ENCODE measurements at places on chromosomes 2 and 18. TPM values are rescaled to one million over a fixed set of nuclear protein-coding genes. Genes with fewer than 3 reads are reported as not detected.

DNA sequence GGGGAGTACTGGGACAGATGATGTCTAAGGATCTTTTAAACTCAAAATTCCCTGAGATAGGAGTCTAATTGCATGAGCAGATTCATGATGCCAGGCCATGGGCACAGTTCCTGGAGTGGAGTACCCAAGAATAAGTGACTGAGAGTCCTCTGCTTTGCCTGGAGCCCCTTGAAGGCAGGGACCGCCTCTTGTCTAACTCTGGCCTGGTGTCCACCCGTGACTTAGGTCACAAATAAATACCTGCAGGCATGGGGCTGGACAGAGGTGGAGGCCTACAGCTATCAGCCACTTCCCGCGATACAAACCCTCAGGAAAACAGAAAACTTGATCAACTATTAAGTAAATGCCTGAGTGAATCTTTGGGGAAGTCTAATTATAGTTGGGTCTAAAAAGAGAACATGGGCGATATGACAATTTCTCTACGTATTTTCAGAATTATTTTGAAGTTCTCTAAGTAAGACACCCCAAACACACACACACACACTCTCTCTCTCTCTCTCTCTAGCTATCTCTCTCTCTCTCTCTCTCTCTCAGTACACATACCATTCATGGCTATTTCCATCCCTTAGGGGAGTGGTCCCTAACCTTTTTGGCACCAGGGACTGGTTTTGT lies 1.8 kb upstream of the WIPF1 start:
- no peaks in the 10 kb centered on the region for H3K36me3 ChIP-seq
- H3K4me1 ChIP-seq, result peaks cover 26% of the 10 kb centered on the region
- H3K27me3 ChIP-seq, result no peaks in the 10 kb centered on the region
- no peak for DNase-seq
- H3K4me3 ChIP-seq, result peak overlapping the region; percentile 24
- peak overlapping the region; percentile 95 for H3K27ac ChIP-seq

DNA sequence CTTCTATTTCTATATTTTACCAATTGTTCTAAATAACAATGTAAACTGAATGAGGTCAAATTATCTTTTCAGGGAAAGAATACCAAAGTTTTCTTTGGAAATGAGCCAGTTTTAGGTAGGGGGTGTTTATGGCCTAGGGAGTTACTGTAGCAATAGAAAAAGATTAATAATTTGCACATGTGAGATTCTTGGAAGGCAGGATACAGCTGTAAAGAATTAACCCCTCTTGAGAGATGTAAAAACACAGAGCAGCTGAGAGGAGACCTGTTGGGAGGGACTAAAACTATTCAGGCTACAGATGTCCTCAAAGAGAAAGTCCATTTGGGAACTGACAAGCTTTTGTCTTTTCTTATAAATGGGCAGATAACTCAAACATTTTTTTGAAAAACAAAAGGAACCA lies 182.2 kb downstream of the FIGN start:
- H3K4me1 ChIP-seq, result no peaks in the 10 kb centered on the region
- no peaks in the 10 kb centered on the region for H3K36me3 ChIP-seq
- no peak for DNase-seq

GRCh38 chr2:73451263-73451972 lies 65.8 kb downstream of the ALMS1 start:
- H3K36me3 ChIP-seq, result peaks cover 1% of the 10 kb centered on the region
- peak; percentile 51 for DNase-seq
- no peaks in the 10 kb centered on the region for H3K27me3 ChIP-seq
- H3K4me1 ChIP-seq, result peaks cover 18% of the 10 kb centered on the region

DNA sequence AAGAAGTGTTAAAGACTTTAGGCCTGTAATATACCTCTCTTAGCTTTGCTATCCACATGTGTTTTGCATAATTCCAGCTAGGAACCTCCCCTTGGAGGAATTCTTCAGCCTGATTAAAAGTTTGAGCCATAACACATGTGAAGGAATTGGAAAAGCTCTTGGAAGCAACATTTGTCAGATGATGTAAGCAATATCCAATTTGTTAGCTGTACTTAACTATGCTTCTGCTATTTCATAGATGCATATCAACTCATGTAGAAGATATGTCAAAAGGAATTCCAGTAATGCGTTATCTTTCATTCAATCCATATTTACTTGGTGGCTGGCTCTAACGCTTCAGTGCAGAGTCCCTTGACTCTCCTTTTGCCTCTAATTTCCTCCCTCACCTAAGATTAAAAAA lies 46.2 kb downstream of the PKP4 start:
- H3K4me3 ChIP-seq, result no peak overlapping the region
- no peak overlapping the region for H3K27ac ChIP-seq
- H3K4me1 ChIP-seq, result no peaks in the 10 kb centered on the region
- no peaks in the 10 kb centered on the region for H3K36me3 ChIP-seq
- H3K27me3 ChIP-seq, result no peaks in the 10 kb centered on the region

GRCh38 chr2:207135801-207136457 lies 29.8 kb downstream of the KLF7 start:
- no peaks in the 10 kb centered on the region for H3K36me3 ChIP-seq
- no peak for DNase-seq
- H3K4me1 ChIP-seq, result peaks cover 2% of the 10 kb centered on the region
- no peak overlapping the region for H3K4me3 ChIP-seq

DNA sequence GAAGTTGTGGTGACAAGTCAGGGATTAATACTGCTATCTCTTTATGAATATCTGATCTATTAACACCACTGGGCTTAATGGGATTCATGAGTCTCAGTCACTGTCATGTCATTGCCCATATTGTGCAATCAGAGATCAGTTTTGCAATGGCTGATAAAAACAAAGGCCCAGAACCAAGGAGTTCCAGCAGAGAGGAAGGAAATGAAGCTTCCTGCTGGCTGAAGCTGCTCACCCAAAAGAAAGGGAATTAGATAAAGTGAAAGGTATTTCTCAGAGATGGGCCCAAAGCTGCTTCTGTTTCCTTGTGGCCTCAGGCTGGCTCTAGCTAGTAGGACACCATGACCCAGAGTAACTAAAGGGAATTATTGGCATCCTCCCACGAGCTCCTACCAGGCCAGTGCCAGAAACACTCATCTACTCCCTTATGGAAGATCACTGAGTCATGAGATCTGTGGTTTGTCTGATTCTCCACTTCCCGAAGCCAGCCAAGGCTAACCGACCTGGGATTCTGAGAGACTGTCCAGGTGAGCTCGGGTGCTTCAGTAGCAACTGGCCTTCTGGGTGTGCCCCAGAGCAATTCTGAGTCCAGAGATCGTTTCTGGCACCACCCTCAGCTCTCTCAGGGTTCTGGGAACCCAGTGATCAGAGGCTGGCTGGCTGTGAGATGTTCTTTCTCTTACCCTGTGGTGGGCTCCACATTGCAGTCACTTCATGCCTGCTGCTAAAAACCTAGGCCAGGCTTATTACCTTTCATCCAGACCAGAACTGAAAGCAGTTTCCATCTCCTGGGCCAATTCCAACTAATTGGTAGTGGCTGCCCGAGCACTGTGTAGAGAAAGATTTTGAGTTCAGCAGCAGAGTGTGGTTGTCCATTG lies 129.5 kb upstream of the PELI1 start:
- no peaks in the 10 kb centered on the region for H3K27me3 ChIP-seq
- H3K27ac ChIP-seq, result no peak overlapping the region
- H3K36me3 ChIP-seq, result no peaks in the 10 kb centered on the region
- H3K4me1 ChIP-seq, result no peaks in the 10 kb centered on the region
- no peak overlapping the region for H3K4me3 ChIP-seq
- DNase-seq, result no peak

DNA sequence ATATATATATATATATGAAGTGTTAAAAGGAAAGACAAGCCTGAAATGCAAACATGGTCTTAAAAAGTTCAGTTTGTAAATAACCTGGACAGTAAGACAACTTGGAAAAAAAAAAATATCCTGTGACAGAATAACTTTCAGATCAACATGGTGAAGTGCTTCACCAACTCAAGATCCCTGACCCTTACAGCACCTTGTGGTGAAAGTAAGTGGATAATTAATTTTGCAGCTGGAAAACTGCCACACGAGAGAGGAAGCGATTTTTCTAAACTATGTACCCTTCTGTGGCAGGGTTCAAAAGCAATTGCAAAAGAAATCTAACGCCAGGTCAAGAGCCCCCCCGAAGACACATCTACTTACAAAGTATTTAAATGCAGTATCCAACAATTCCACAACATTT lies 95.8 kb downstream of the PAX3 start:
- H3K4me3 ChIP-seq, result no peak overlapping the region
- no peaks in the 10 kb centered on the region for H3K4me1 ChIP-seq
- no peaks in the 10 kb centered on the region for H3K27me3 ChIP-seq
- no peaks in the 10 kb centered on the region for H3K36me3 ChIP-seq
- DNase-seq, result no peak
- no peak overlapping the region for H3K27ac ChIP-seq

- DNase-seq, result no peak
- no peaks in the 10 kb centered on the region for H3K36me3 ChIP-seq
- H3K4me3 ChIP-seq, result no peak overlapping the region
- no peak overlapping the region for H3K27ac ChIP-seq
- H3K4me1 ChIP-seq, result no peaks in the 10 kb centered on the region
- no peaks in the 10 kb centered on the region for H3K27me3 ChIP-seq
Measured at GRCh38 chr2:52428224-52428623, 1339.4 kb upstream of the CHAC2 start.

GRCh38 chr18:36217348-36217747 lies 30.1 kb downstream of the MOCOS start:
- no peak overlapping the region for H3K27ac ChIP-seq
- H3K4me1 ChIP-seq, result no peaks in the 10 kb centered on the region
- H3K27me3 ChIP-seq, result no peaks in the 10 kb centered on the region
- no peak overlapping the region for H3K4me3 ChIP-seq

DNA sequence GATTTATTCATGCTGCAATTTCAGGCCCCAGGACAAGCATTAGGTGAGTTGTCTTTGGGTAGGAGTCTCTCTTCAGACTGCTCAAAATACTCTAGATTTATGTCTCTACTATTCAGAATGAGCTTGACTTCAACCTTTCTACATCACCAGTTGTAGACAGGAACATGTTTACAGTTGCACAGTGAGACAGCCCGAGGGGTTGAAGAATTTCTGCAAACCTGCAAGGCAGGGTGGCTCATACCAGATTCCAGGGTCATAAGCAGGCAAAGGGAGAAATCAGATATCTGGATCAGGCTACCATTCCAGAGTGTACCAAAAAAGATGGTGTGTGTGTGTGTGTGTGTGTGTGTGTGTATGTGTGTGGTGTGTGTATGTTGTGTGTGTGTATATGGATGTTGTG lies 112.4 kb downstream of the SPP2 start:
- H3K27ac ChIP-seq, result no peak overlapping the region
- no peaks in the 10 kb centered on the region for H3K27me3 ChIP-seq
- H3K4me1 ChIP-seq, result no peaks in the 10 kb centered on the region

GRCh38 chr2:232260075-232260474 lies 118.5 kb upstream of the ALPP start:
- peaks cover 4% of the 10 kb centered on the region for H3K36me3 ChIP-seq
- H3K4me1 ChIP-seq, result no peaks in the 10 kb centered on the region
- H3K27me3 ChIP-seq, result no peaks in the 10 kb centered on the region
- DNase-seq, result no peak
- H3K27ac ChIP-seq, result no peak overlapping the region

The DUSP19 gene
- total RNA-seq, result 0.51 TPM

The REG1B gene
- total RNA-seq, result 2.7 TPM

The CARF gene
- 5.7 TPM for total RNA-seq

The COL6A3 gene
- 0.43 TPM for total RNA-seq

The IGFBP5 gene
- 2.8 TPM for total RNA-seq

Measured in GM12878 (cell line).